ENCODE measurements at places on chromosomes 7 and 10. TPM values are rescaled to one million over a fixed set of nuclear protein-coding genes. Genes with fewer than 3 reads are reported as not detected.

TMEM140 gene
- 11.7 TPM for total RNA-seq

CACNA2D1 gene
- total RNA-seq: not detected

UBTD1 gene
- 1.7 TPM for total RNA-seq

ELOVL3 gene
- total RNA-seq: 0.32 TPM

ARID5B gene
- 93.8 TPM for total RNA-seq

PHKG1 gene
- 6.0 TPM for total RNA-seq

CCDC7 gene
- total RNA-seq: 14.6 TPM

CACNB2 gene
- total RNA-seq: not detected

ANXA8 gene
- not detected for total RNA-seq

STARD3NL gene
- total RNA-seq: 20.6 TPM

PRLHR gene
- not detected for total RNA-seq

SLC16A12 gene
- not detected for total RNA-seq

PGAM2 gene
- 2.4 TPM for total RNA-seq

CRPPA gene
- 0.93 TPM for total RNA-seq

WNT2 gene
- not detected for total RNA-seq

All from activated T-helper 17 cell treated with anti-CD3 and anti-CD28 coated beads, Interleukin-2, amount 50 U/mL, for 72 hours (primary cell).